ENCODE measurements at places on chromosomes 6 and 20.

DNA sequence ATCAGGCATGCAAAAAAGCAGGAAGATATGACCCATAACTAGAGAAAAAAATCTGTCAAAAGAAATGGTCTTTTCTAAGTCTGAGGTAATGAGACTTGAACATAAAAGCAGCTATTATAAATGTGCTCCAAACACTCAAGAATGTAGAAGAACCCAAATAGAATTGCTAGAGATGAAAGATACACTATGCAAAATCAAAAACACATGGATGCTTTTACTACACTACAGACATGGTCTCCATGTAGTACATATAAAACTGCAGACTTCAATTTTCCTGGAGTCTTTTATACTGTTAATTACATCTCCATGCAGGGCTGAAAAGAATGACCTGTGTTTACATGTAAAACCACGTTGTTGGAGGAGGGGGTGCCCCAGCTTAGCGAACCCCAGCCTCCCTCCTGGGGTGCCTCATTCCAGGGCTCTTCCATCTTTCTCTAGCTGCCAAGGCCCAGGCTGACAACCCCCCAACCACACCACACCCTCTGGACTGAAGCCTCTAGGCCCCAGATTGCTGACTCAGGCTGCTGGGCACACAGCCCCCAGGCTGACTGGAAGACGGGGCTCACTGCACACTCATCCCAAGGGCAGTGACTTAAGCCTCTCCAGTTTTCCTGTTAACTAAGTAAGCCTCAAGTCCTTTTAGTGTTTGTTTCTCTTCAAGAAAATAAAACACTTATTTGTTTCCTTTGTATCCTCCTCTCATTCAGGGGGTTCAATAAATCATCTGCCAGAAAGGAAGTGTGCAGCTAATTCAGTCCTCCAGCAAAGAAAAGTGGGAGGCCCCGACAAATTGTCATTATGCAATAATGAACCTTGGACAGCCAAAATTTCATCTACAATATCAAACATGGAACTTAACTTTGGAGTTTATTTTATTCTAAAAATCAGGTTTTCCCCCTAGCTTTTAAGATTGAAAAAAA lies 26.0 kb upstream of the PLAGL1 start:
- DNase-seq = no peak

DNA sequence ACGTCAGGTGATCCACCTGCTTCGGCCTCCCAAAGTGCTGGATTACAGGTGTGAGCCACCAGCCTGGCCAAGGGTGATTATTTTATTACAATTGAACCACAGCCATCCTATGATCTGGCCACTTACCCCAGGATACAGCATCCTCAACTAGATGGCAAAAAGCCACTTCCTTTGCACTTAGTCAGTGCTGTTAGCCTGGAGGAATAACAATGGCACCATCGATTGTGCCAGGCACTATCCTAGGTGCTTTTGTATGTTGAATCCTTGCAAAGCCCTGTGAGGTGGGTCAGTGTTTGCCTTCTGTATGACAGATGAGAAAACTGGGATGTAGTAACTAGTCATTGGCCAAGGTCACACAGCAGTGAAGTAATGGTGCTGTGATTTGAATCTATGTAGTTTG lies 11.2 kb upstream of the TTPAL start:
- no peak for DNase-seq

- DNase-seq = no peak
Observed at GRCh38 chr6:151389618-151390275, 1.6 kb downstream of the ZBTB2 start.

- no peak for DNase-seq
Observed at GRCh38 chr6:51720327-51720726, 367.1 kb downstream of the PKHD1 start.

DNA sequence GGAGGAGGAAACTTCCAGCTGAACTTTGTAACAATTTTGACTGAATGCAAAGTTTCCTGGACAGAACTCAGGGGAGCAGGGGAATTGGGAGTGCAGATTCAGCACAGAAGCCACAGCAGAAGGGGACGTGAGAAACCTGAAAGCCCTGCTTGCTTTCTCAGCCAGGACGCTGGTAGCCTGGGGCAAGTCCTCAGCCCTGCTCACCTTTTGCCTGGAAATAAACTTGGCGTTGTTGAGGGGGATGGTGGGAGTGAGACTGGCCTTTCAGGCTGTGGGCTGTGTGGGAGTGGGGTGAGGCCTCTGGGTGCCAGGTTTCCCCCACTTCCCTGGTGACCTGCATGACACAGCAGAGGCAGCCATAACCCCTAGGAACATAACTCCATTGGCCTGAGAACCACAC lies 238.1 kb upstream of the HS3ST5 start:
- no peak for DNase-seq

DNA sequence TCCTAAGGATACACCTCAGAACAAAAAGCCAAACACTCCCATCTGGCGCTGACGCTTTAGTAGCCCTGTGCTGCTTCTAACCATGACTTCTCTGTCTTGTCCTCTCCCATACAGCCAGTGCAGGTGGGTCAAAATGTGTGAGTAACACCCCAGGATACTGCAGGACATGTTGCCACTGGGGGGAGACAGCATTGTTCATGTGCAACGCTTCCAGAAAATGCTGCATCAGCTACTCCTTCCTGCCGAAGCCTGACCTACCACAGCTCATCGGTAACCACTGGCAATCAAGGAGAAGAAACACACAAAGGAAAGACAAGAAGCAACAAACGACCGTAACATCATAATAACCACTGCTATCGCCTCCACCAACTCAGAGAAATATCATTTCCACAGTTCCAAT lies 1.4 kb downstream of the DEFB132 start:
- no peak for DNase-seq

- DNase-seq = no peak
Observed at GRCh38 chr6:150730801-150731457, 131.2 kb downstream of the PLEKHG1 start.

- no peak for DNase-seq
Observed at GRCh38 chr6:111585974-111586315, 19.7 kb downstream of the TRAF3IP2 start.

- no peak for DNase-seq
Observed at GRCh38 chr6:39530201-39530759, 194.9 kb downstream of the KIF6 start.

DNA sequence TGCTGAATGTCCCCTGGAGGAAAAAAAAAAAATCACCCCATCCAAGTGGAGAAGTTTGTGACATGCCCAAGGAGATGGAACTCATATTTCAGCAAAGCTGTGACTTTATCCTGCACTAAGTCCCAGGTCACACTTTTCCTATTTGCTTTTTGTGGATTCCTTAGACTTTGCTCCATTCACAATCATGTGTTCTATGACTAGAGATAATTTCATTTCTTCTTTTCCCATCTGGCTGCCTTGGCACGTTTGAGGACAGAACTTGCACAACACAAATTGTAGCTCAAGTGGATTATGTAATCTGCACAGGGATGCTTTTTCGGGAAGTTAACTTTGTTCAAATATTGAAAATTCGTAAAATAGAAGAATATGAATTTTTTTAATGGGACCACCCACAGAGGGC lies 100.7 kb upstream of the PTPN1 start:
- no peak for DNase-seq

DNA sequence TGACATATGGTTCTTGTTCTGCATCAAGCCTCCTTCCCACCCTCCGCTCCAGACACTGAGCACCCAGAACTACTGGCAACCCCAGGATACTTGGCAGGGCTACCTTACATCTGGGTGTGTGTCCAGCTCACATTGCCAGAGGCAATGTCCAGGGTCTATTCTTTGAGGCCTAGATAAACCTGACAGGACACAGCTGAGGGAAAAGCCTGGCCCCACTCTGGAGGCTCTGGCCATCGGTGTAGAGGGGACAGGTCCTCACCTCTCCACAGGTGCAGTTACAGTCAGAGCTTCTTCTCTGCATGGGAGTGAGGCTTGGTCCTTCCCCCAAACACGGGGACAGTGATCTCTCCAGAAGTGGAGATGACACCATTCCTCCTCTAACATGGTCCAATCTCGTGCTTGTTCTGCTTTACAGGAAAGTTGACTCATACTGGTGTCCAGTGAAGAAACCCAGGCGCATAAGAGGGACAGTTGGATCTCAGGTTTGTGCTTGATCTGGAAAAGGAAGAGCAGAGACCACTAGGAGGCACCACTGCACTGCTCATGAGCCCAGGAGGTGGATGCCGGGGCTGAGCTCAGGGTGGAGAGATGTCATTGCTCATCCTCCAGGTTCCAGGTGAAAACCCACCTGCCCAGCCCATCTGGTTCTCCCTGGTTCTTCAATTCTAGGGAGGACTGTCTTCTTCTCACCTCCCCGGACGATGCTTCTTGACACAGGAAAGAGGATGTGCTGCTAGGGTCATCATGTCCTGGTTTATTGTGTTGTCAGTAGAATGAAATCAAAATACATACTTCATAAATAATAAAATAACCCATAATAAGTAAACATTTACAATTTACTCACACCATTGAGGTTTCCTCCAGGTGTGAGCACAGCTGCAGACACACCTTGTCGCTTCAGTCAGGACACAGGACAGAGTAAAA lies 14.7 kb downstream of the HLA-F start:
- no peak for DNase-seq

DNA sequence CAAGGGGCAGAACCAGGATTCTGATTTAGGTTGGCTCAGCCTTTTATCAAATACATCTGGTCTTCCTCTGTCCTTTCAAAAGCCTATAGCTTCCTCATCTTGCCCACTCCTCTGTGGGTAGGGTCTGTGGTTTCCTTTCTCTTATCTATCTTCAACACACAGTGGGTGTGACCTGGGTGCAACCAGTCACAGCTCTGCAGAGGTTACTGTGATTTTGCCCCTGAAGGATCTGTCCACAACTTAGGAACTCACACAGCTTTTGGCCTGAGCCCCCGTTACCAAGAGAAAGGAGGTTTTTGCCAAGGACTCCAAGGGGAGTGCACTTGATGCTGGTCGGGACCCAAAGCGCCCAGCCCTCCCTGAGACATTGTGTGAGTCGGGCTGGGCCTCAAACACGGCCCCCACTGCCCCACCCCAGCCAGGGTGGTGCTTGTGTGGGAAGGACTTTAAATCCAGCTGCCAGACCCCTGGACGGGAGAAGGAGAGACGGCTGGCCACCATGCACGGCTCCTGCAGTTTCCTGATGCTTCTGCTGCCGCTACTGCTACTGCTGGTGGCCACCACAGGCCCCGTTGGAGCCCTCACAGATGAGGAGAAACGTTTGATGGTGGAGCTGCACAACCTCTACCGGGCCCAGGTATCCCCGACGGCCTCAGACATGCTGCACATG lies at the start of gene PI16:
PI16 (plus strand) TSS at position 477 of the 670 bp plus-strand sequence; CDS start at position 500, 23 bp downstream.
- DNase-seq = no peak

- no peak for DNase-seq
Observed at GRCh38 chr6:93568169-93568568, 148.8 kb upstream of the EPHA7 start.

- no peak for DNase-seq
Observed at GRCh38 chr6:63475707-63476106, 96.6 kb upstream of the LOC128125822 start.

- DNase-seq = no peak
Observed at GRCh38 chr6:114740547-114740946, 397.7 kb upstream of the HS3ST5 start.

DNA sequence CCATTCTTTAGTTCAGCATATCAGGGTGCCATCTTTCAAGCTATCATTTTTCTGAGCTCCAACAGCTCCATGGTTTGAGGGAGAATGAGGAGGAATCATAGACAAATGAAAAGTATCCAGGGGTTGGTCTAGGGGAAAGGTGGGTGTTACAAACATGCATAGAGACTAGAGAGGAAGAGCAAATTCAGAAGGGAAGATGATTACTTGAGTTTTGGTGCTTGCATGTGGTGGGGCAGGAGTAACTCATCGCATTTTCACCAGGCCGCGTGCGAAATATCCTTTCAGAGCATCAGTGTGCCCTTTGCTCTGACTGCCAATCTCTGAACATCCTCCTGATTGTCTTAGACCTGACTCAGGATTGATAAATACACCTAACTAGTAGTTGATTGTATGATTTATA lies 7.7 kb upstream of the BICRAL start:
- no peak for DNase-seq

DNA sequence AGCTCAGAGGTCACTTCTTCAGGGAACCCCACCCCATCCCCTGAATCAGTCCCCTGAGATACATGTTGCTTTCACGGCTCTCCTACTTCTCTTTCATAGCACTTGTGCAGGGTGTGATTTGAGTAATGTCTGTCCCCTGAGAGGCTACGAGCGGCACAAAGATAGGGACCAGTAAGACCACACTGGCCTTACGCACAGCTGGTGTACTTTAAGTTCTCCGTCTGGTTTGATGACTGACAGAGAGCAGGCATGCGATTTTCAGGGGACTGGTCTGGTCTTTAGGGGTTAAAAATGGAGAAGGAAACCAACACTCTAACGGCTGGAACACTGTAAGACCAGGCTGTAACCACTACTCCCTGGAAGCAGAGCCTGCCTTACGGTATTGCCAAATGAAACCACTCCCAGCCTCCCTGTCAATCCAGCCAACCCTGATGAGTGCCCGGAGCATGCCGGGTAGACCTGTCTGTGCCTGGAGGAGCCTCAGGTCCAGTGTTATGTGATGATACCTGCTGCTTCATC lies 47.1 kb downstream of the ELMO2 start:
- no peak for DNase-seq

Measured in stimulated activated CD8-positive, alpha-beta memory T cell treated with anti-CD3 and anti-CD28 coated beads, Interleukin-4, amount 100 ng/mL, for 1 hour (primary cell).